Stimulated activated naive CD4-positive, alpha-beta T cell (primary cell): ENCODE measurements at places on chromosomes 12 and 14.

DNA sequence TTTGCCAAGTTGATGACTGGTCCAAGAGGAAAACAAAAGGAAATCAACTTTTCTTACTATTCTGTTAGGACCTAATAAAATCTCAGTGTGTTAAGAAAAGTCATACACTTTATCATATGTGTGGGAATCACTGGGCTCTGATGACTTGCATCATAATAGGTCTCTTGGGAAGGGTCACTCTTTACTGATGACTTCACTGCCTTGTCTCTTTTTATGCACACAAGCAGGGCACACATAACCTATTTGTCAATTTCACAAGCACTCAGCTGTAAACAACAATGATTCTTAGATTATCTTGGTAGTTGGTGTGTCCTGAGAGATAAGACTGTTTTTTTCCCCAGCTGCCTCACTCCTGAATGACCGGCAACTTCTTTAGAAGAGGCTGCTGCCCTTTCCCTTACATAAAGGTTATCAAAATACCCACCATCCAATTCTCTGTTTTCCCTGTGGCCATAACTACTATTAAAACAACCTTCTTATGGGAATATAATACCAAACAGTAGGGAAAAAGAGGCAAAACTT, 50.9 kb upstream of the INSM2 start:
- DNase-seq, result no peak

GRCh38 chr12:76883151-76883550, 4.3 kb upstream of the CSRP2 start:
- DNase-seq, result no peak

- DNase-seq, result no peak
These were observed 110.6 kb downstream of the CACNA1C start for GRCh38 chr12:2163177-2163941.

- DNase-seq, result no peak
These were observed 1207.3 kb downstream of the SLC16A7 start for GRCh38 chr12:60803147-60803546.

- no peak for DNase-seq
These were observed 3.3 kb downstream of the NCKAP5L start for GRCh38 chr12:49824895-49825294.

- DNase-seq, result no peak
These were observed 30.5 kb upstream of the LRP6 start for GRCh38 chr12:12297201-12297830.

- DNase-seq, result peak; percentile 72
These were observed 18.9 kb downstream of the PITPNM2 start for GRCh38 chr12:123131879-123132402.

DNA sequence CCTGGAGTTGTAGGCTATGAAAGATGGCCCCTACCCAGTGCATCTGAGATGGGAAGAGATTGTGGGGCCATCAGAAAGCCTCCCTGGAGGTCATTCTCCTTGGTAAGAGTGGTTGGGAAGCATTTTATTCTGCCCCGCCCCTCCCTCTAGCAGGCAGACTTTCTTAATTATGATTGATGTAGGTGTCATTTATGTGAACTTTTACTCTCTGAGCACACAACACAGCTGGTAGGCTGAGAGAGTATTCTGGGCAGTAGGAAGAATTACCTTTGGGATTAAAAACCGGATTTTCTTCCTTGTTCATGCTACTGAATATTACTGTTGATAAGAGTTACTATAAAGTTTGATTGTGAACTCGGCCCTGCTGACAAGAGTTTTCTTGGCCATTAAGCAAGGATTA, 266.8 kb downstream of the TTC6 start:
- DNase-seq, result no peak

GRCh38 chr12:69070319-69071090, 137.5 kb upstream of the CPM start:
- DNase-seq, result peak; percentile 8

GRCh38 chr12:89051065-89051677, 301.1 kb downstream of the DUSP6 start:
- no peak for DNase-seq

- no peak for DNase-seq
These were observed 39.1 kb downstream of the SPATA7 start for GRCh38 chr14:88424573-88424972.

DNA sequence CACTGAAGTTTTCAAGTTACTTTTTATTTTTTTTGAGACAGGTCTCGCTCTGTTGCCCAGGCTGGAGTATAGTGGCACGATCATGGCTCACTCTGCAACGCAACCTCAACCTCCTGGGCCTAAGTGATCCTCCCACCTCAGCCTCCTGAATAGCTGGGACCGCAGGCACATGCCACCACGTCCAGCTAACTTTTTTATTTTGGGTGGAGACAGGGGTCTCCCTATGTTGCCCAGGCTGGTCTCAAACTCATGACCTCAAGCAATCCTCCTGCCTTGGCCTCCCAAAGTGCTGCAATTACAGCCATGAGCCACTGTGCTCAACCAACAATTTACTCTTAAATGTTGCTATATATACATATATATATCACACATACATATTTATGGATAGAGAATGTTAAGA, 27.4 kb upstream of the LGALS3 start:
- no peak for DNase-seq

GRCh38 chr12:102527171-102527720, 46.9 kb upstream of the IGF1 start:
- no peak for DNase-seq

GRCh38 chr12:27814851-27815591, 35.0 kb upstream of the MANSC4 start:
- no peak for DNase-seq

GRCh38 chr12:115920395-115921183, 356.9 kb downstream of the MED13L start:
- no peak for DNase-seq

- no peak for DNase-seq
These were observed 337.4 kb downstream of the NUAK1 start for GRCh38 chr12:105801351-105801750.

GRCh38 chr14:25677111-25677510, 627.2 kb upstream of the STXBP6 start:
- no peak for DNase-seq

DNA sequence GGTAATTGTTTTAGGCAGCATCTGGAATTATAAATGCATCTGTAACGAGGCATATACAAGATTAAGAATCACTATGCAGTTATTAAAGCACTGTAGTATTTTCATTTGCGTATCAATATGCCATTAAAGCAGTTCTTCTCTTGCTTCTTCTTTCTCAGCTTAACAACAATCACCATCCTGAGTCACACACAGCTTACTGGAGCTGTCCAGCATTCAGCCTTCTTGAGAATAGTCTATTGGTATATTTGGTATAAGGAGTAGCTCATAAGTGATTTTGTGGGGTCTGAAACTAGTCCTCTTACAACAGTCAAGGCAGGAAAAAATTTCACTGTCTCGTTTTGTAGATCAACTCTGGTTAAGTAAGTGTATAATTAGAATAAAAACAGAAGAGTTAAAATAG, 523.0 kb upstream of the FOXG1 start:
- DNase-seq, result no peak

DNA sequence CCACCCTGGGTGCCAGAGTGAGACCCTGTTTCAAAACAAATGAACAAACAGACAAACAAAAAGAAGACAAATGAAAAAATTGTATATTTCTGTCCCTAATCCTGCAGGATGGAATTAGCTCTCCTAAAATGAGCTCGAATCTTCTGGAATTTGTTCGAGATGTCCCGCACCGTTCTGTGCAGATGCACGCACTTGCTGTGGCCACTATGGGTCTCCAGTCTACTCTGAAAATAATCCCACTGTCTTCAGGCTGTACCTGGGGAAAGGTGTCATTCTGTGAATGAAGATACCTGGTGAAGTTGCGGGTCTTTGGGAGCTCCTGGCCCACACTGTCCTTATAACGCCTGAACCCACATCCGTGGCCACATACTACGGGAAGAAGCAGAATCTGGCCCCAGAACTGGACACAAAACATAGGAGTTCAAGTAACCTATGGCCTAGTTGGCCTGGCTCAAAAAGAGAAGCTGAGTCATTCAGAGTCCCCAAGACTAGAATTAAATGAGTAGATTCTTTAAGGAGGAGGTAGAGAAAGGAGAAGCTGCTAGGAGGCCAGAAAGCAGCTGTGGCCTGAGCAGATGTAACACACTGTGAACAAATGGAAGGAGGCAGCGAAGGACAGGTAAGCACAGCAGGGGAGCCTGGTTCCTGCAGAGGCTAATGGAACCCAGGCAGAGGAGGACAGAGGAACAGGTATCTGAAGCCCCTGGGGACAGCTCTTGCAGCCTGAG, 108.6 kb downstream of the FOXN3 start:
- DNase-seq, result no peak

GRCh38 chr14:100440758-100441203, 117.6 kb downstream of the SLC25A47 start:
- DNase-seq, result no peak

DNA sequence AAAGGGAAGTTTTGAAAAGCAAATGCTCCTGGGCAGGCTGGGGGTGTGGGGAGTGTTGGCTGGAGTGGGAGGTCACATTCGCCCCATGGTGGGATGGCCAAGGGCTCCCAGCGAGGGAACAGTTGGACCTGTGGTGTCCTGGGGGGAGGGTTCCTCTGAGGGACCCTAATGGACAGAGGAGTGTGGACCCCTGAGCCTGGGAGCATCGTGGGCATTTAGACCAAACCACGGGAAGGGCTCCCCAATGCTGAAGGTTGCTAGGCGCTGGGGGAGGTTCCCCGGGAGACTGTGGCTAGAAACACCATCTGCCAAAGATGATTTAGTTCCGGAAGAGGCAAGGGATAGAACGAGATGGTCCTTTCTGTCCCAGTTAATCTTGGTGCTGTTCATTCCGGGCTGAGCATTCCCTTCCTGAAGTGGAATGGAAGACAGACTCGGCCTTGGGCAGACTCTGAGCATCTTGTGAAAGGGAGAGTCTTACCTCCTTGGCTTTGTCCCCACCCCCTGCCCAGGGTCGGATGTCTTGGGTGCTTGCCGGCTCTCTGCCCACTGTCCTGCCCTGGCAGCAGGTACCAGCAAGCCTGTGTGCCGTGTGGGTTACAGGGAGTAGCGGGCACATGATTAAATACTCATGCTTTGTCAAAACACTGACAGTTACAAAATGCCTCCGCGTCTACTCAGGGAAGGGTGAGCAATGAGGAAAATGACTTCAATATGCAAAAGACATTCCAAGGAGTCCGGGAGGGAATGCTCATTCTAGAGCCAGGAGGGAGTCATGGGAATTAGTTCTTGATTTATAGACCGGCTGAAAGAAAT, 215.9 kb downstream of the CACNA1C start:
- no peak for DNase-seq

GRCh38 chr14:65852689-65853088, 440.2 kb downstream of the FUT8 start:
- no peak for DNase-seq

- DNase-seq, result no peak
These were observed 27.5 kb downstream of the TECPR2 start for GRCh38 chr14:102390064-102390855.

DNA sequence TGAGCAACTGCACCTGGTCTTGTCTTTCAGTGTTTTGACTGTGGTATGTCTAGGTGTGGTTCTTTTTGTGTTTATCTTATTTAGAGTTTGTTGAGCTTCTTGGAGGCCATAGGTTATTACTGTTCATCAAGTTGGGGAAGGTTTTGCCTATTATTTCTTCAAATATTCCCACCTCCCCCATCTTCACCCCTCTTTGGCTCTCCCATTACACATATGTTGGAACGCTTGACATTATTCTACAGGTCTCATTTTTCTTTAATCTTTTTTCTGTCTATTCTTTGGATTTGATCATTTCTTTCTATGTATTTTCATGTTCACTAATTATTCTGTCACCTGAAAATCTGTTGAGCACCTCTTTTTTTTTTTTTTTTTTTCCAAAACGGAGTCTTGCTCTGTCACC, 16.2 kb downstream of the MAPKAPK5 start:
- DNase-seq, result no peak

DNA sequence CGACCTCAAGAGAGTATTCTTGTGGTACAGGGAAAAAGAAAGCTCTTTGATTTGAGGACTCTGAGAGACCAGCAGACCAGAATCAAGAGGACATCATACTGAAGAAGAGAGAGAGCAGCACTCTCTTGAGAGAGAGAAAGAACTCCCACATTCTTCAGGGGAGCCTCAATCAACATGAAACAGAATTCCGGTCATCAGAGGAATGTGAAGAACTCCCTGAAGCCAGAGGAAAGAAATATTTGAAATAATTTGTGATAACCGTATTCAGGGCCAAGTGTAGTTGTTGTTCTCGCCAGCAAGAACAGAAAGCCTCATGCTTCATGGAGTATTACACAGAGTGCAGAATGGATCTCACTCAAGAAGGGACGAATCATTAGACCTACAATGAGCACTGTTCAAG, 363.8 kb upstream of the TMEM132C start:
- no peak for DNase-seq

GRCh38 chr14:100739306-100739705, 12.6 kb downstream of the DLK1 start:
- no peak for DNase-seq

- no peak for DNase-seq
These were observed 12.2 kb upstream of the SPTB start for GRCh38 chr14:64891839-64892375.

- no peak for DNase-seq
These were observed 51.2 kb downstream of the PITPNM2 start for GRCh38 chr12:123099560-123100192.

- peak; percentile 86 for DNase-seq
These were observed at the start of gene EID3 for GRCh38 chr12:104303538-104304151. EID3 (plus strand) TSS chr12:104303739; CDS start chr12:104303935, 196 bp downstream.

GRCh38 chr14:65472189-65472588, 59.7 kb downstream of the FUT8 start:
- DNase-seq, result no peak

GRCh38 chr12:112413855-112414625, 4.6 kb upstream of the RPL6 start:
- DNase-seq, result no peak

DNA sequence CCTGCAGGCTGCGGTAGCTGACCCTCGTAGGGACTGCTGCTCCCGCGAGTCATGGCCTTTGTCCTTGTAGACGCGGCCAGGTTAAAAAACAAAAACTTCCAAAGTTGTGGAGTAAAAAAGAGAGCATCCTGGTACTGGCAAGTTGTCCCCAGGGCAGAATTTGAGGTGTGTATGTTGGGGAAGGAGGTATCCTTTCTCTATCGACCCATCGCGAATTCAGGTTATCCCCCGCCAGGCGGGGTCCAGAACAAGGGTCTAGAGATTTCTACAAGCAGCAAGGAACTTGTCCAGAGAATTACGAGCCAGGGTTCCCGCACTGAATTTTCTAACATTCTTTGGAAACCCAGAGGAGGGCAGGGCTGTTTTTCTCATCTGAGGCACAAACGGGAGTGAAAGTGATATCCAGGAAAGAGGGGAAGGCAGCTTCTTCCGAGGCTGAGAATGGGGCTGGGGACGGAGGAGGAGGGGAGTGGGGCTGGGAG, 16.3 kb downstream of the TBX3 start:
- DNase-seq, result no peak

DNA sequence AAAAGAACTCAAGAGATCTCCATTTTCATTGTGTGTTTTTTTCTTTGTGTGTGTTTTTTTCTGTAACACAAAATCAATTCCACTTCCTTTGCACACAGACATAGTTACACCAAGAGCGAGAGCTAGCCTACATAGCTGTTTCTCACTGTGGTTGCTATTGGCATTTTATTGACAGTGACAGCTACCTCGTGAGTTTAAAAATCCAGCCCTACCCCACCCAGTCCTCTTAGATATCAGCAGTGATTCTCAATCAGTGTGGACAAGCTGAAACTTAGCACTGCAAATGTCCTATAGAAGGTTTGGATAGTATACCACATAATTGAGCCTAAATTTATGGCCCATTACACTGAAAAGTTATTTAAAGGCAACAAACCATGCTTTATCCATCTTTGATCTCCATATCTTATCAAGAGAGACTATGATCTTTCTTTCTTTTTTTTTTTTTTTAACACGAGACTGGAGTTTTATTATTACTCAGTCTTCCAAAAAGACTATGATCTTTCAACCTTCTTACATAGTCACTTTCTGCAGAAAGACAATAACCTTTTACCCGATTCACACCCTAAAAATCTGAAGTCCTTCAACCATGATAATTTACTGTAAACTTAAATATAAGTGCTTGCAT, 46.8 kb downstream of the ATP2B1 start:
- no peak for DNase-seq
